ENCODE measurements at places on chromosomes 2 and 18.

GRCh38 chr2:206064077-206064476 is 21.9 kb downstream of the INO80D start:
- no peak for DNase-seq

- DNase-seq = no peak
These were observed 18.8 kb upstream of the TEX44 start for GRCh38 chr2:231573698-231574421.

DNA sequence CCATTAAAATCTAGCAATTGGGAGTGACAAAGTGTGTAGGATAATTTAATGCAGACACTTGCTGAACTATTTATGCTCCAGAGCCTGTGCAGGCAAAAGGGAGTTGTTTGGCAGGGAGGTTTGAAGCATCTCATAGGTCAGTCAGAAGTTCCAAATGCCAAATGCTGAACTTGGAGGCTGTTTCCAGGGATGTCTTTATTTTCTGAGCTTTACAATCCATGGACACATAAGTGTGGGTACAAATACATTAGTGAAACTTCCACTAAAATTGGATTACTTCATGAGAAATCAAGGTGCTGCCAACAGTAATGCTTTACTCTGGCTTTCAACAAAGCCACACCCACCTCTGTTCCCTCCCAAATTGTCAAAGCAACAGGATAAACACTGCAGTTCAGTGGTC is 422.1 kb upstream of the SETBP1 start:
- no peak for DNase-seq

- DNase-seq = no peak
These were observed 65.3 kb downstream of the OLA1 start for GRCh38 chr2:174183076-174183475.

- no peak for DNase-seq
These were observed 25.5 kb downstream of the CCDC141 start for GRCh38 chr2:179024445-179024844.

GRCh38 chr18:22349317-22349898 is 68.3 kb downstream of the CTAGE1 start:
- no peak for DNase-seq

DNA sequence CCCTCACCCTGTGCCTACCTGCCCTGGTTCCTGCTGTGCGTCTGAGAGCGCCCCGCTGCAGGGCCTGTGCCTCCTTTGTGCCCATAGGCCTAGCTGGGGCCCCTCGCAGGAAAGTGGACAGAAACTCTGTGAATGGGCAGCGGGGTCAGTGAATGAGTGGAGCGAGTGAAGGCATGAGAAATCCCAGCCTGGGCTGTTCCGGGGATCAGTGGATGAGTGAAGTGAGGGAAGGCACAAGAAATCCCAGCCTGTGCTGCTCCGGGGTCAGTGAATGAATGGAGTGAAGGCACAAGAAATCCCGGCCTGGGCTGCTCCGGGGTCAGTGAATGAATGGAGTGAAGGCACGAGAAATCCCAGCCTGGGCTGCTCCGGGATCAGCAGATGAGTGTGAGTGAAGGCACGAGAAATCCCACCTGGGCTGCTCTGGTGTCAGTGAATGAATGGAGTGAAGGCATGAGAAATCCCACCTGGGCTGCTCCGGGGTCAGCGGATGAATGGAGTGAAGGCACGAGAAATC is 2.0 kb downstream of the COLEC11 start:
- no peak for DNase-seq

GRCh38 chr2:238233625-238234024 is 6.2 kb downstream of the HES6 start:
- no peak for DNase-seq

DNA sequence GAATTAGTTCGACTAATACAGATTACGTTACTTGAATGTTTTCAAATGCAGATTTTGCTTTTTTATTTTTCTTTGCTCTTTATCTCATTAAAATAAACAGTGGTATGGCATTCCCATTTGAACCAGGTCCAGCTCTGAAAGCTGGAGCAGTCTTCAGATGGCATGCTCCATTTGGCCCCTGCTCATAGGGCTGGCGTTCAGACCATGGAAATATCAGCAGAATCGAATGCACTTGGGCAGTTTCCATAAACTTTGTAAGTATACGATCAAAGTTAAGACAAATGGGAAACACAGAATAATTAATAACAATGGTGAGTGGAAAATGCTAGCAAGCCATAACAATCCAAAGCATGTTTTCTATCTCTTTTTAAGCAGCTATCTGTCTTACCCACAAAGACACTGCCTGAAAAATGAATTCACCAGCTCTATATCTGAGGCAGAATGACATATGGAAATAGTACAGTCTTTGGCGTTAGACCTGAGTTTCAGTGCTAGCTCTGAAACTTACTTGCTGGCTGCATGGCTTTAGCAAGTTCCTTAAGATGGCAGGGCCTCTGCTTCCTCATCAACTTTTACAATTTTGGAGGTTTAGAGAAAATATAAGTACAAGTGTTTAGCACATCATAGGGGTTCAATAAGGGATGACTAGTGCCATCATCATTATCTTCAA is 131.6 kb downstream of the BCL2 start:
- DNase-seq = no peak

GRCh38 chr2:15583826-15584225 is 7.8 kb upstream of the DDX1 start:
- no peak for DNase-seq

DNA sequence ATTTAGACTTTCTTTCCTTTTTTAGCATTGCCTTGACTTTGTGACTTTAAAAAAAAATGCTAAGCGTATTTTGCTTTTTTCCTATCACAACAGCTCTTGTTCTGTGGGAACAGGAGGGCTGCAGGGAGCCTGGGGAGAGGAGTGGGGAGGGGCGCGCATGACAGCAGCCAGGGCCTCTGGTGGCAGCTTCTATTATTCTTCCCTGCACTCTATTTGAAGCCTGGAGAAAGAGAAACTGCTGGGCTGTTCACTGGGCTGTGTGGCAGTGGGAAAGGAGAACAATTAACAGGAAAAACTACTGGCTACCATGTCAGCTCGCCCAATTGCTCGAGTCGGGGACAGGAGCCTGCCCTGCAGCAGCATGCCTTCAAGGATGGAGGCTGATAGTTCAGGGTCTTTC is 119.0 kb upstream of the ZBTB14 start:
- DNase-seq = no peak

DNA sequence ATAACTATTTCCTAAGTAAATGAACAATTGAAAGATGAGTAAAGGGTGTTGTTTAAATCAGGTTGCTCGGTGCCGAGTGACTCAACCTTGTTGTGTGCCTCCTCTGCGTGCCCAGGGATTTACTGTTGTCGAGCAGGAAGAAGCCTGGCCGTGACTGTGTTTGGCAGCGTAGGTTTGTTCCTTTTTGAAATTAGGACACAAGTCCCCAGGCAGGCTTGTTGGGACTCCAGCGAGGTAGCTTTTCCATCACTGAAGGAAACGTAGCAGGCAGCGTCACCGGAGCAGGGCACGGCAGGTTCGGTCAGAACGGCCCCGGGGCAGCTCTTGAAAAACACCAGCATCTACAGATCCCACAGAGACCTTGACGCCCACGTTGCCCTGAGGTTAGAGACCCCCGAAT is 48.6 kb downstream of the TMEM18 start:
- DNase-seq = peak; percentile 26

- DNase-seq = no peak
These were observed 190.4 kb downstream of the KIAA1328 start for GRCh38 chr18:37019157-37019827.

DNA sequence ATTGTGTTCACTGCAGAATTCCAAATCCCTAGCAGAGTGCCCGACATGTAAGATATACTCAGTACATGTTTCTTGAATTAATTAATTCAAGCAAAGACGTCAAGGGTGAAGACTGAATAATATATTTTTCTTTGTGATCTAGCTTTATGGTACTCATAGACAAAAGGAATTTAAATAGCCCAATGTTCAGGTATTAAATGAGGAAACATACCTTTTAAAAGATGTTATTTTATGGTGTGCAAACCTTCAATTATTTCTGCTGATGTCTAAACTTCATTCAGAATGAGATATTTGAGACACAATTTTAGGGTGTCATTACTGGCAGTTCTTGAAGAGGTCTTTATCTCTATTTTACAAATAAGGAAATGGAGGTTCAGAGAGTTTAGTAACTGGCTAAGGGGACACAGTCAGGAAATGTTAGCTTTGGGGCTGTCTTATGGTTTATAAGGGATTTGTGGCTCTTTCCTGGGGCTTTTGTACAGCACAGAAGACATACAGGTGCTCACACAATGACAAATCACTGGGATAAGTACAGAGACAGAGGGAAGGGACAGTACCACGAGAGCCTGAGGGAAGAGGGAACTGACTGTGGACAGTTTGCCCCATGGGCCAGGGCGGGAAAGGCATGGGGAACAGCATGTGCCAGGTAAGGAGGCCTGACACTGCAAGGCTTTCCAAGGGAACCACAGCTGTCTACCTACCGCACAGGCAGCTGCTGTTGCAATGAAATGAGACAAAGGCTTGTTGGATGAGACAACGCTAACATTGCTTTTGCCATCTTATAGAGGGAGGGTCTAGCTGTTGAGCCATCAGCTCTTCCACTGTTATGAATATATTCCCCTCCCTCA is 155.3 kb downstream of the DDX1 start:
- DNase-seq = no peak

DNA sequence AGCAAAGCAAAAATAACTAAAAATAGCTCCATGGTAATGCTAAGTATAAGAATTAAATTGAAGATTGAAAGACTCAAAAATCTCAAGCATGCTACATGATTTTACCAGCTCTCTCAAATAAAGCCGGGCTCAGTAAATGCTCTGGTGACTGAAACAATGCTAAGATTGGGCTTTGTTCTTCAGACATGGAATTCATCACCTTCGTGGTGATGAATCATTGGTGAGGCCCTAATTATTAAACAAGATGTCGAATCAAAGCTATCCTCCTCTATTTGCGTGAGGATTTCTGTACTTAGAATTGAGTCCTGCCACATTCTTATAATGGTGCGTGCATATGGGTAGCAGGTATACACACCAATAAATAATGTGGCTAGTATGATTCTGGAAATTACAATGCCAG is 58.8 kb upstream of the LRRTM1 start:
- no peak for DNase-seq

- peak; percentile 74 for DNase-seq
These were observed 41.4 kb downstream of the STEAP3 start for GRCh38 chr2:119264781-119265692.

- DNase-seq = peak; percentile 24
These were observed 134.8 kb downstream of the GCA start for GRCh38 chr2:162478721-162479129.

DNA sequence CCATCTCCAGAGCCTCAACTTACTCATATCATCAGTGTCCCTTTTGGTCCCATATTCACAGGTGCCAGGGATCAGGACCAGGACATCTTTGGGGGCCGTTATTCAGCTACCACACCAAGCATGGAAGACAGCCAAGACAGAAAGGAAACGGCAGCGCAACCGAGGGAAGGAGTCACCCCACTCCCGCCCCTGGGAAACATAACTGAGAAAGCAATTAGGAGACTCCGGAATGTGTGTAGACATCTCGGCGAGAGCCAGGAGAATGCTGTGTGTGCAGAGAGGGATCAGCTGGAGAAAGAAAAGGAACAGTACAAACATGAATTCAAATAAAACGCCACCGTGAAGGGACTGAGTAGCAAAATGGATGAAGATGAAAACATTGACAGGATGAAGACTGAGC is 13.4 kb upstream of the BOK start:
- DNase-seq = peak; percentile 61

DNA sequence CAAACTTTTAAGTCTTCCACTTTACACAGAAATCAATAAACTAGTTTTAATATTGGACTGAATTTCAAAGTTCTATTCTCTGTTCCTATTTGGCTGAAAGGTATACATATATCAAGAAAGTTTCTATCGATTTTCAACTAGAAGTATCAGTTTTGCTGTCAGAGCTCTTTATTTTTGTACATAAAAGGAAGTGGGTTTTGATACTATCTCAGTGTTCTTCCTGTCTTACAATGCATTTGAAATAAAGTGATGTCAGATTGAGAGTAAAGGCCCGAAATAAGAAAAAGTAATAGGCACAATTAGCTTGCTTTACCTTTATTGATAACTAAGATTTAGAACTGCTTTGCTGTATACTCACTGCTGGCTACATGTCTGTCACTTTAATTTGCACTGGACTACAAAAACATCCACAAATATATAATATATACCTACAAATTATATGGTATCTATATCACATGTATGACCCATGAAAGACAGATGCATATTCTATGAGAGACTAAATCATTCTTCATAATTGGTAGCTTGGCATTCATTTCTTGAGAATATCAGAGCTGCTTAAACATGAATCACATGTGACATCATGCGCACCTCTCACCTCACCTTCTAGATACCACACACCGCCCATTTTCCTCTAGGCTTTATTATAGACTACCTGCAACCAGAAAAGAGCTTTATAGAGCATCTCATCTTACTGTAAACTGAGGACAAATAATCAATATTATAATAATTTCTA is 83.6 kb downstream of the ASXL2 start:
- DNase-seq = no peak

- DNase-seq = no peak
These were observed 38.7 kb downstream of the INPP4A start for GRCh38 chr2:98483257-98483861.

DNA sequence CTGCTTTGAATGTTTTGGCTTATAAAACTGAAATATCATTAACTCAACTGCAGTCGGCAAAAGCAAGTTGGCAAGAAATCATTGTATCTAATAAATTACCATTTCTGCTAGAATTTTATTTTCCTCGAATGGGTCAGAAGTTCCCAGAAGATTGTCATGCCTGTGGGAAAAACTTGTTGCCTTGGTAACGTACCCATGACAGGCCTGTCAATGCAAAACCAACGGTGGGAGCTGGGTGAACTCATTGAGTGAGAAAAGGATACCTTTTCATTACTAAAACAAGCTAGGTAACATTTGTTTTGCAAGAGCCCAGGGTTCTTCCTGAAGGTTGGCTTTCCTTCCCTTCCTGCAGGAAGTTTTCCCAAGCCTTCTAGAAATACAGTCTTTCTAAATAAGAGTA is 9.5 kb downstream of the PLB1 start:
- no peak for DNase-seq

GRCh38 chr2:8541223-8541622 is 140.6 kb upstream of the ID2 start:
- DNase-seq = no peak

- DNase-seq = no peak
These were observed 12.3 kb upstream of the SMAD7 start for GRCh38 chr18:48962994-48963561.

GRCh38 chr2:149857344-149857743 is 269.8 kb upstream of the MMADHC start:
- no peak for DNase-seq

GRCh38 chr2:218296847-218297246 is 4.5 kb upstream of the TMBIM1 start:
- DNase-seq = no peak

DNA sequence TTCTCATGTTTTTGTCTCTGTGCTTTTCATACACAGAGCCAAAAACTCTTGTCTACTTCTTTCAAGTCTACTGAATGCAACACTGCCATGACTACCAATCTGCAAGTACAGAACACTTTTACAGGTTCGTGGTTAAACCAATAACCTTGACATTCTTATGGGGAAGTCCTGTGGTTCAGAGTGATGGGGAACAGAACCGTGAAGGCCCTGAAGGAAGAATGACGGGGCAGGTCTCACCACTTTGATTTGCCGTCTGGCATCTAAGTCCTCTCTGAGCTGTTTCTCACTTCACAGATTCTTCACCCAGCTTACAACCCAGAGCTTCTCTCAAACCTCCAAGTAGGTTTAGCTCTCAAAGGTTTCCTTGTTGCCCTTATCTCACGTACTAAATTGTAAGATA is 117.5 kb upstream of the SNTG2 start:
- DNase-seq = no peak

- no peak for DNase-seq
These were observed 281.4 kb upstream of the KCNH7 start for GRCh38 chr2:163119966-163120365.

GRCh38 chr2:37232131-37232933 is 874 bp downstream of the NDUFAF7 start:
- peak; percentile 34 for DNase-seq
